ENCODE measurements at places on chromosomes 7 and 10. TPM values are rescaled to one million over a fixed set of nuclear protein-coding genes. Genes with fewer than 3 reads are reported as not detected.

The SCIN gene
- under 0.01 TPM for total RNA-seq

The CCDC6 gene
- total RNA-seq, result 22.7 TPM

The OPALIN gene
- total RNA-seq, result not detected

- DNase-seq, result no peak
These were observed 227.8 kb downstream of the GLRX3 start for GRCh38 chr10:130363899-130364445.

The SNCG gene
- 86.1 TPM for total RNA-seq

The SMKR1 gene
- total RNA-seq, result not detected

DNA sequence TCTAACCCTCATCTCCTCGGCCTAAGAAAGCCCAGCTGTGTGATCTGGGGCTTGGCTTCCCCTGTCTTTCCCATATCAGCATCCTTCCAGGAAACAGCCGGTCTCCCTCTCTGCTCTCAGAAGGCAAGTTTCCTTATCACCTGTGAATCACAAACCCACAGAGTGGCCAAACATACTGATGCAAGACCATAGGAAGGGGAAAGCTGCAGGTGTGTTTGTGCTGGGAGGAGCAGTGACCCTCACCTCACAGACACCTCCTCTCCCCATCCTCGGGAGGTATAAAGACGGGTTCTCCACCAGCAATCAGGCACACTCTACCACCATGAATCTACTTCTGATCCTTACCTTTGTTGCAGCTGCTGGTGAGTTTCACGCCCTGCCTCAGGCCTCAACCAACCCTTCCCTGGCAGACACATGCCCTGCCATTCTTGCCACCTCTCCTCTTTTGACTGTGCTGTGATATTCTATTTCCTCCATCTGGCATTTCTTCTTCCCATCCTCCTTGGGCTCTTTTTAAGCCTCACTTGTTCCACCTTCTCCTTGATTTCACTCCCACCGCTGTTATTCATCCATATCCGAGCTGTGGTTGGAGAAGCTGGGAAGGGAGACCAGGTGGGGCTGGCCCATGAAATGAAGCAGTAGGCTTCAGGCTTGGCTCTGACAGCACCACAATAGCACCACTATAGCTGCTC is at the start of gene PRSS2:
TSS of gene PRSS2 (plus strand) at position 310 of the 692 bp plus-strand sequence. CDS start at position 323, 13 bp downstream.
- no peak for DNase-seq

DNA sequence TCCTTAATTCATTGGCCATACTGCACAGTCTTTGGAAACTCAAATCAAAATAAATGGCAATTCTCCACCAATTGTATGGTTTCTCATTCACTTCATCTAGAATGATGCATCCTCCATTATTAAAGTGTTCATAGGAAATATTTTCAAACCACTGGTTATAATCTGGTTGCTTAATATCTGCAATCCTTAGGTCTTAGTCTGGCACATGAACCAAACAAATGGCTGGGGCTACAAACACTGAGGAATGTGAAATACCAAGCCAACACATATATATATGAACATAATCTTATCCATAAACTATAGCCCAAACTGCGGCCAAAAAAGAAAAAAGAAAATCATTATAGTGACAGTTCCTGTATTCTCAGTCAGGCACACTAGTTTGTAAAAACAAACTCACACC is 5.7 kb upstream of the MSS51 start:
- DNase-seq, result no peak

DNA sequence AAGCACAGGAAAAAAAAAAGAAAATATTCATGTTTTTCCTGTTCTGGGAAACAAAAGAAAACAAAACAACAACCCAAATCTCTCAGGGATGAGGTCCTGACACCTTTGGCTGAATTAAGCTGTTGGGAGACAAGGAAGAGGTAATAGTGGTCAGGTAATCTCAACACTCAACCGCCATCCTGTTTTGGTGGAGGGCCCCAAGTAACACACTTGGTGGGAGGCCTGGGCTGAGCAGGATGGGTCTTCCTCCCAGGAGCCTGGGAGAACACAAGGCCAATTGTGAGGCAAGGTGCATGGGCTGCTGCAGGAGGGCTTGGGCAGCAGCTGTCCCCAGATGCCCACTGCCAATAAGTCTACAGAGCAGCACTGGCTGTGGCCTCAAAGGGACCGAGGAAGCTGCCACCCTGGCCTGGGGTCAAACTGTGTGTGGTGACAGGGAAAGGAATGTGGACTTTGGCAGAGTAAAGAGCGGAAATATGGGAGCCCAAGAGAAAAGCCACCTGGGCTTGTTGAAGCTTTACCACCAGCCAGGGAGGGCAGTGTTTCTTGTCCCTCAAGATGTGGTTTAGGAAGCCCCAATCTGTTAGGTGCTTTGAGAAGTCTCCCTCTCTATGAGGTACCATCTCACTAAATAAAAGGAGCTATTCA is 93.5 kb upstream of the SLC25A13 start:
- DNase-seq, result no peak

The GRM8 gene
- total RNA-seq, result 1.5 TPM

DNA sequence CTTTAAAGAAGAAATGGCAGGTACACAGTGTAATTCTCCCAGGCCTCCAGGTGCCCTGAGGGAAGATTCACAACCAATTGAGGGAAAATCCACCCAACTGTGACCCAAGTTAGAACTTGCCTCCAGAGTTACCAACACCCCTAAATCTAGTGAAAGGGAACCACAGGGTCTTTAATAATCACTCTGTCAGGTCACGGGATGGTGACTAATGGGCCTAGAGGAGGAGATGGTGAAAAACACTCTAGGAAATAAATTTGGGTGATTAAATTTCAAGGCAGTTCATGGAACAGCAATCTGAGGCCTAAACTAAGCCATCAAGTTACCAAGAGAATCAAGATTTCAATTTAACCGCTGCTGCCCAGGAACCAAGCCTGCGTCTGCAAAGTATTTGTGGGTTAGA is 26.7 kb upstream of the SLF2 start:
- no peak for DNase-seq

The FANK1 gene
- 4.2 TPM for total RNA-seq

- DNase-seq, result no peak
These were observed 39.3 kb downstream of the CALML3 start for GRCh38 chr10:5563991-5564536.

- no peak for DNase-seq
These were observed 131.1 kb downstream of the SEMA3C start for GRCh38 chr7:80787721-80788120.

The ADAM8 gene
- total RNA-seq, result 2.7 TPM

DNA sequence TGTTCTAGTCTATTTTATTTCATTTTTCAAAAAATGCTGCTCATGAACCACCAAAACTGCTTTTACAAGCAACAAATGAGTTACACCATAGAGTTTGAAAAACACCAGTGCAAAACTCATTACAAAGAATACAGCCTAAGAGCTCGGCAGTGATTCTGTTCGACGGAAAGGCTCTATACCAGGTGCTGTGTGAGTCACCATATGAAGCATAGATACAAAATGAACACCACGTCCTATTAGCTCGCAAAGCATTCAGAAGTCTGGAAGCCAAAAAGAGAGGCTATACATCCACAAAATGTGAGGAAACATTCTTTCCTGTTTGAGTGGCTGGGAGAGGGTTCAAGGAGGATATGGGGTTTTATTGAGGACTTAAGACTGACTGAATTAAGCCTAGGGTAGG is 136.1 kb downstream of the ATE1 start:
- DNase-seq, result no peak

DNA sequence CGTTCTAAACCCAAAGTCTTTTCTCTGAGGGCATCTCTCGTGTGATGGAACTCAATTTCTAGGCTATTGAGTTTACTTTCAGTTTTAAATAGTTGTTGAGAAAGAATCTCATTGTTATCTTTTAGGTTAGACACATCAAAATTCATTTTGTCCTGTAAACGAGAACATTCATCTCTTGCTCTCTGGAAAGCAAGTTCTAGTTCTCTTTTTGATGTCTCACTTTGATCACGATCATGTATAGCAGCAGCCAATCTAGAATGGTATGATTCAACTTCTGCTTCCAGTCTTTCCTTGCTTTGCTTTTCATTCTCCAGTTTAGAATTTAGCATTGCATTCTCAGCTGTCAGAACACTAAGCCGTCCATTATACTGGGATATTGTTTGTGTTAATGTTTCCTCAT is 65.1 kb downstream of the ANKRD26 start:
- DNase-seq, result no peak

DNA sequence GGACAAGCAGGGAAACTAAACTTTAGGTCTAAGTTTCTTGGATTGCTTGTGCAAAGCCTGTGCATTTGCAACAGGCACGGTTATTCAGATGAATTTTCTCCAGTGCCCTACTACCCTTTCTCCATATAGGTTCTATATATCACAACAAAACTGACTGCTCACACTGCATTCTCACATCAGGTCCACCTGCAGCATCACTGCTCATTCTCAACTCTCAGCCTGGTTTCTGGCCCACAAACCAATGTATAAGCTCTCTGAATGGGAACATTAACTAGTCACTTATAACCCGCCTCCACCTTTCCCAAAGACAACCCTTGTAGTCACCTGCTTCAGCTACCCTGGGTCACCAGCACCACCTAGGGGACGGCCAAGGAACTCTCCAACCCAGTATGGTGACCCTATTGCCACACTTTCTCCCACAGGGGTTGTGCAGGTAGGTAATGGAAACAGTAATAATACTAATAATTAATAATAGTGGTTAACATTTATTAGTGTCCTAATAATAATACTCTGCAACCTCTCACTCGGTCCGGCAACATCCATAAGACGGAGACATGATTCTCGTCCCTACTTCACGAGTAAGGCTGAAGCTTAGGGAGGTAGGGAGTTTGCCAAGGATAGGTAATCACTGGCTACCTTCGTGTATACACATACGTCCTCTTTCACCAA is 97.3 kb downstream of the CLEC2L start:
- no peak for DNase-seq

The VGF gene
- not detected for total RNA-seq

The CYP26C1 gene
- 2.2 TPM for total RNA-seq

- no peak for DNase-seq
These were observed 80.9 kb upstream of the CDK6 start for GRCh38 chr7:92917230-92917629.

- DNase-seq, result no peak
These were observed 88.5 kb downstream of the PPP1R17 start for GRCh38 chr7:31775556-31775955.

DNA sequence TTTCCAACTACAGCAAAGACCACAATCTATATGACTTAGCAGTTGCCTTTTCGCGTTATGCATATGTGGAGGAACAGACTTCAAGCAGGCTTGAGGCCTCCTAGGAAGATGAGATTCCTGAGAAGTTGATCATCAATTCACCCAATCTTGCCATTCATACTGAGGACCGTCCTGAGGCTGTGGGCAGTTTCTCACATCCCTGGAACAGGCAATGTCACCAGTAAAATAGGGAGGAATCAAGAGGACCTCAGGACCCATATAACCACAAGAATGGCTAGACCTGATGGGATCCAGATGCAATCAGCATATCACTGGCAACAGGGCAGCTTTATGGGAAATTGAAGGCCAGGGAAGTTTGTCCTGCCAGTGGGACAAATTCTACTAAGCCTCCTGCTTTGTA is 17.3 kb downstream of the KDM7A start:
- no peak for DNase-seq

GRCh38 chr7:14622559-14622958 is 280.0 kb downstream of the DGKB start:
- no peak for DNase-seq

The SLC39A12 gene
- not detected for total RNA-seq

DNA sequence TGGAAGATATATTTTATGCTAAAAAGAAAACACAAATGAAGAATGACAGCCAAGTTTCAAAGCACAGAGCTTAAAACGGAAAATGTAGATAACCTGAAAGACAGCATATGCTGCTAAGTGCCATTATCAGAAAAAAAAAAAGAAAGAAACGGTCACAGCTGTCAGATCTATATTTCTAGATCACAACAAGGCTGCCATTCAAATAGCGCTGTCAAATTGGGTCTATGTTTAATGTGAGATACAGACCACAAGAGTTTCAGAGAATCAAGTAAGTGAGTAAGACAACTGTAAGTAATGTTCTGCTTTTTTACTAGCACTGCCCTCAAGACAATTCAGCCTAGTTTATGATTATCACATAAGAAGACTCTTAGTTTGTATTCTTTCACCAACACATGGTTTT is 66.1 kb upstream of the RNF148 start:
- DNase-seq, result no peak

GRCh38 chr10:8056378-8056777 is 1.9 kb downstream of the GATA3 start:
- no peak for DNase-seq

DNA sequence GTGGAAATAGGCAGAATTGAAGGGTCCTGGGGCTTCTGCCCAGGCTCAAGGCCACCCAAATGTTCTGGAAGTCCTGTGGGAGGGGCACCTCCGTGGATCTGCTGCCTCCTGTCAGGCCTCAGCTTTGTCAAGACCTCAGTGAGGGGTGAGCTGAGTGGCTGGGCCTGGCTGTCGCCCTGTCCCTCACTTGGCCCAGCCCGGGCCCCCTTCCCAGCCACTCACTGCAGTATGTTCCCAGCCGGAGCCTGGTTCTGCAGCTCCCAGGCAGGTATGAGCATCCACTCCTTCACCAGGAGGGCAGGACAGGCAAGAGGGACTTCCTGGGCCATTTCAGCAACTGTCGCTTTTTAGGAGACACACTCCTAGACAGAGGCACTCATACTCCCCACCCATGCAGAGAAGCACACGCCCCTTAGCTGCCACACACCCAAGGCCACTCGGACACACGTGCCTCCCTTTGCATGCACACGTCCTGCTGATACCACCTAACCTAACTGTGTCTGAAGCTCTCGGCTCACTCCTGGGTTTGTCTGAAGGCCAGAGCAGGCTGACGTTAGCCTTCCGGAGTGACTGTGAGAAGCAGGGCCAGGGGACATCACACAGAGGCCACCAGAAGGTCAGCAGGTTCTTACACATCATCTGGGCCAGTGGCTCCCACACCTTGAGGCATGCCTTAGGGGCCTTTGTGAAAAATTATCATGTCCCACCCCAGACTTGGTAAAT is 72.2 kb upstream of the COL13A1 start:
- DNase-seq, result no peak

DNA sequence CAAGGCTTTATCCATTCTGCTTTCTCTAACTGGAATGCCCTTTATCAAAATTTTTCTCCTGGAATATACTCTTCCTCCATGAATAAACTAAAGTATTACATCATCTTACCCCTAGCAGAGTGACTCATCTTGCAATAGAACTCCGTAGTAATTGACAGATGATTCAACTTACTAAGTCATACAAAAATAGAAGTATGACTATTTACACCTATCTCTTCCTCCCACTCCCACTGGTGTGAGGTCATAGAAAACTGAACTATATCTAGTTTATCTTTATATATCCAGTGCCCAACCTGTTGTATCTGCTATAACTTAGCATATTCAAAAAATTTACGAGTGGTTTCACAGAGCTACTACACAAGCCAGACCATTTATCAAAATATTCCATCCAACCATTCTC is 26.1 kb downstream of the ABCB1 start:
- no peak for DNase-seq

GRCh38 chr7:135197343-135197742 is 14.0 kb downstream of the WDR91 start:
- no peak for DNase-seq

GRCh38 chr7:49769285-49769857 is 4.1 kb upstream of the VWC2 start:
- no peak for DNase-seq

- DNase-seq, result no peak
These were observed 53.6 kb downstream of the PARD3 start for GRCh38 chr10:34761453-34761852.

Measured in tibial nerve (tissue), 4 donors.